ENCODE measurements at places on chromosomes 3 and 15.

GRCh38 chr15:98711810-98712209, 63.5 kb downstream of the IGF1R start:
- DNase-seq: no peak

GRCh38 chr3:78738833-78739232, 1029.0 kb downstream of the ROBO1 start:
- DNase-seq: no peak

DNA sequence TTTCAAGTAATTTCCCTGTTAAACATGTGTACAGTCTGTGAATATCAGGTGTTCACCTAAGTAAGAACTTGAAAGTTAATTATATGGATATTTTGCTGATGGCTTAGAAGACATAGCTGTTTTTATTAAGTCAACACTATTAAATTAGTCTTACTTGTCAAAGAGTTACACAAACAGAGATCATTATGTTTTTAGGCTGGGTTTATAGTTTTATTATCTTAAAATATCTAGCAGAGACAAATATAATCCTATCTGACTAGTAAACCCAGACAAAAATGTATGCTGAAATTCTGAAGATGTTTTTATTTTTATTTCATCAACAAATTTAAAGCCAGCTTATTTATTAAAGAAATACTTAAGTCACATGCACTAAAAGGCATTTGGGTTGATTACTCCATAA, 51.2 kb upstream of the CCK start:
- no peak for DNase-seq

- no peak for DNase-seq
These were observed 39.2 kb upstream of the MAPKBP1 start for GRCh38 chr15:41735046-41735445.

DNA sequence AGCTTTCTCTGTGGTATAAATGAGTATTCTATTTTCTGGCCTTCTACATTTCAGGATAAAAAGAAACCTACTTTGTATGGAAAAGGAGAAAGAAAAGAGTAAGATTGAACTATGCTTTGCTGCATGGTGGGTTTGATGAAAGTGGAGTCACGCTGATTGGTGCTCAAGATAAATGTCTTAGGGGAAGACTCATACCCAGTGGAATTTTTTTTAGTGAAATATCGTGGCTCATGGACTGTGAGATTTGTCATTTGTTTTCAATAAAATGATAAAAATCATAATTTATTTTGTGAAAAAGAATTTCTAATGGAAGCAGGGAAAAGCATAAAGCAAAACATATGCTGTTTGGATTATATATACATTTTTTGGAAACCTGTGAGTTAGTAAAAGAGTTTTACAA, 292.5 kb downstream of the ZPLD1 start:
- peak; percentile 9 for DNase-seq

- DNase-seq: peak; percentile 42
These were observed 727.8 kb downstream of the NLGN1 start for GRCh38 chr3:174125267-174125824.

Measured in ELR (cell line).